ENCODE measurements at places on chromosomes 7 and 10. TPM values are rescaled to one million over a fixed set of nuclear protein-coding genes. Genes with fewer than 3 reads are reported as not detected.

INPP5A gene
- total RNA-seq: 45.2 TPM

CRHR2 gene
- total RNA-seq: 0.38 TPM

LDB1 gene
- 160 TPM for total RNA-seq

NRCAM gene
- 2.2 TPM for total RNA-seq

SFTPD gene
- total RNA-seq: 0.31 TPM

NSUN5 gene
- total RNA-seq: 10.7 TPM

NME8 gene
- total RNA-seq: not detected

All from endothelial cell (in vitro differentiated cells).